NCI-H446 (cell line): ENCODE measurements at places on chromosomes 12 and 14.

GRCh38 chr12:96343347-96343954 lies 56.8 kb downstream of the CDK17 start:
- no peak for DNase-seq

DNA sequence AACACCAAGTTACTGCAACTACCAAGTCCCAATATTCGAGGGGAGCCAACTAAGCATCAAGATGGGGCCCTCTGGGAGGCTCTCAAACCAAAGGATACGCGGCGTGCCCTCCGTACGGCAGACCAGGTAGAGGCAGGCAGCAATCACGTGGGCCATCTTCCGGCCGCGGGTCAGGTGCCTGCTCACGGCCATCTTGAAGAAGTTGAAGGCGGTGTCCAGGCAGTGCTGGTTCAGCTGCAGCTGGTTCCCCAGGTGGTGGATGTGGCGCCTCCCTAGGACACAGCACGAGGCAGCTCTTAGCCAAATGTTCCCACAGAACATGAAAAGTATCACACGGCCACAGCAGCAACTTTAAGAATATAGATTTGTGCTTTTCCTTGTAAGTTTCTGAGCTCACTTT lies 24.3 kb downstream of the BTBD6 start:
- no peak for DNase-seq

DNA sequence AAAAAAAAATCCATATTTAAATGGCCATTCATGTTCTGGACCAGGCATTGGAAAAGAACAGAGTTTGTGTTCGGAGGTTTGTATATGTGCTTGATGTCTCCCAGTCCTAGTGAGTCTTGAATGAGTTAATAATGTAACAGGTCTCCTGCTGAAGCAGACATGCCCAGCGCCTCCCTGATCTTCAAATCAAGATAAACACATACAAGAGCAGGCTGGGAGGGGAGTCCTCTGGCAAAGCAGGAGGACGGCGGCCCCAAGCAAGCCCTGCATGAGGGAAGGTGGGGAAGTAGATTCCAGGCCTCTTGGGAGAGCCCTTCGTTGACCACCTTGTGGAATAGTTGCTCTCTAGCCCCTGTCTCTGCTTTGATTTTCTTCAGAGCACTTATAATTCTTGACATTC lies 156.3 kb downstream of the ZFP36L1 start:
- DNase-seq = no peak

GRCh38 chr12:3597526-3598210 lies 106.7 kb downstream of the PRMT8 start:
- DNase-seq = no peak

GRCh38 chr14:69299286-69300035 lies 39.5 kb downstream of the GALNT16 start:
- no peak for DNase-seq

- DNase-seq = no peak
Measured at GRCh38 chr12:118063576-118064391, 2.8 kb upstream of the WSB2 start.

GRCh38 chr12:44812062-44812461 lies 64.1 kb downstream of the NELL2 start:
- no peak for DNase-seq

GRCh38 chr12:53219292-53219955 lies 12.4 kb upstream of the ITGB7 start:
- no peak for DNase-seq

GRCh38 chr14:29354486-29354885 lies 573.2 kb downstream of the PRKD1 start:
- peak; percentile 61 for DNase-seq

DNA sequence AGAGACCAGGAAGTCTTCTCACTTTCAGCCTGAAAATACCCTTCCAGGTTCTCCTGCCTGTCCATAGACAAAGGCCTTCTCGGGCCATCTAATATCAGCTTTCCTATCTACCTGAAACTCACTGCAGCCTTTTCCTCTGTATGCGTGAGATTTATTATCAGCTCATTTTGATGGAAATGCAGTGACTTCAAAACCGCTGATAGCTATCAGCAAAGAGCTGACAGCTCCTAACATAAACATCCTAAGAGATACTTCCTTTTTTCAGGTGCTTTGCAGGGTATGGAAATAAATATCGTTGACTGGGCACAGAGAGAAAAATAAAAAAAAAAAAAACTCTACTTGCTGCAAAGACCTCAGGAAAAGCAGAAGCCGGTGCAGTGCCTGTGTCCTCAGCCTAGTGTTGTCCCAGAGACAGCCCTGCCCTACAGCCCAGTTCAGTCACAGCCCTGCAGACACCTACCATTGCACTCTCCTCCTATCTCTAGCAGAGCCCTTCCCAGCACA lies 215.0 kb upstream of the EGLN3 start:
- DNase-seq = no peak

DNA sequence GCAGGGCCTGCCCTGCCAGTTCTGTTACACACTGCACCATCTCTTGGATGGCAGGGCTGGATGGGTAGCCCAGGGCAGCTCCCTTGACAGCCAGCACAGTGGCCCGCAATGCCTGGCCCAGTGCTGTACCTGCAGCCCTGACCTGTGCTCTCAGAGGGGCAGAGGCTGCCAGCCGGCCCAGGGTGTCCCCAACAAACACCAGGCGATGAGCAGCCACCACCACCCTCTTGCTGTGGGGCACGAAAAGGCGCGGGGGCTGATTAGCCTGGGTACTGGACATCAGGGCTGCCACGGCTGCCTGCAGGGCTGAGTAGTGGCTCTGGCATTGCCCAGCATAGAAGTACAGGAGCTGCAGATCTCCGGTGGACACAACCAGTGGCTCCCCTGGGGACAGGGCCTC lies 4.6 kb upstream of the SLC22A17 start:
- no peak for DNase-seq

- no peak for DNase-seq
Measured at GRCh38 chr14:57845802-57846531, 19.9 kb downstream of the SLC35F4 start.

GRCh38 chr12:104457746-104458693 lies 1.3 kb downstream of the CHST11 start:
- no peak for DNase-seq

DNA sequence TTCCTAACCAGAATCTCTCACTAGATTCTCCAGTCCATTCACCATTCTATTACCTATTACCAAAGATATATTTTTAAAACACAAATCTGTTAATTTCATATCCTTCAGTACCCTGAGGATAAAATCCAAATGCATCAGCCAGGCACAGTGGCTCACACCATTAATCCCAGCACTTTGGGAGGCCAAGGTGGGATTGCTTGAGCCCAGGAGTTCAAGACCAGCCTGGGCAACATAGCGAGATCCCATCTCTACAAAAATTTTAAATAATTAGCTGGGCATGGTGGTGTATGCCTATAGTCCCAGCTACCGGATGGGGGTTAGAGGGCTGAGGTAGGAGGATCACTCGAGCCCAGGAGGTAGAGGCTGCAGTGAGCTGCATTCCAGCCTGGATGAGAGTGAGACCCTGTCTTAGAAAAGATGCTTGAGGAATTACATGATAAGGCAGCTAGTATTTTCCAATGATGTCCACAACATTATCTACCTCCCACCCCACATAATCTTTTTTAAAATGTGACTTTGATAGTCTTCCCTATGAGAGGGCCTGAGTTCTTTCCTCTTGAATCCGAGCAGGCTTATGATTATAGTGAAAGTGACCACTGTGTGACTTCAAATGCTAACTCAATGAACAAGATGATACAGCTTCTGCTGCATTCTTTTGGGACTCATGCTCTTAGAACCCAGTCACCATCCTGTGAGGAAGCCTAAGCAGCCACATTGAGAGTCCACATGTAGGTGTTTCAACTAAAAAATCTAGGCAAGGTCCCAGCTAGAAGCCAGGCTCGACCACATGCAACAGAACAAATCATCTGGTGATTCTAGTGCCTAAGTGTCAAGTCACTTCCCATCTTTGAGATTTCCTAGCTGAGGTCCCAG lies 18.0 kb downstream of the HECTD1 start:
- no peak for DNase-seq

DNA sequence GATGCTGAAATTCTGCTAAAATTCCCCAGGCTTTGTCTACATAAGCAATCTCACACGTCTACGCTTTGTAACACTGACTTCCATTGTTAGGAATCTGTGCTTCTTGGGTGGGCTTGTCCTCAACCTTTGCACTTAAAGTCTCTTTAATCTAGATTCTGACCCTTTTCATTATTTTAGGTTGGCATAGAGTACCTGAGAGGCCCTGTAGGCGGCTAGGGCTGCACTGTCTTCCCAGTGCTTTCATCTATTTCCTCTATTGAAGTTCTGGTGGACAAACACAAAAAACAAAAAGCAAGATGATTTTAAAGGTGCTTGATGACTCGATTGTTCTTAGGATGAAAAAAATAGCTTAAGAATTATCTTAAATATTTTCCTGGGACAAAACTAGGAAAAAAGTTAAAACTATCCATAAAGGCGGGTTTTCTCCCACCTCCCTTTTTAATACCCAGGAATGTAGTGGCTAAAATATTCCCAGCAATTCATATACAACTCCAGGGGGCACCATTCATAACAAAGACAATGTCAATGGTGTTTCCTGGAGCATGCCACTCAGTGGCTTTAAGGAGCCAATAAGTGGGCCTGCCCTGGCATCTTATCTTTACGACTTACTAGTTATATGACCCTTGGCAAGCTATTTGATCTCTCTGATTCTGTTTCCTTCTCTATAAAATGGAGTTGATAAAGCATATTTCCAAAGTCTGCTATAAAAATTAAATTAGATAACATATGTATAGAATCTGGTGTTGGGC lies 197.5 kb downstream of the STXBP6 start:
- DNase-seq = no peak

GRCh38 chr12:46303039-46303666 lies 34.3 kb upstream of the SLC38A1 start:
- DNase-seq = peak; percentile 56

- DNase-seq = no peak
Measured at GRCh38 chr12:33047666-33048065, 151.1 kb upstream of the PKP2 start.

DNA sequence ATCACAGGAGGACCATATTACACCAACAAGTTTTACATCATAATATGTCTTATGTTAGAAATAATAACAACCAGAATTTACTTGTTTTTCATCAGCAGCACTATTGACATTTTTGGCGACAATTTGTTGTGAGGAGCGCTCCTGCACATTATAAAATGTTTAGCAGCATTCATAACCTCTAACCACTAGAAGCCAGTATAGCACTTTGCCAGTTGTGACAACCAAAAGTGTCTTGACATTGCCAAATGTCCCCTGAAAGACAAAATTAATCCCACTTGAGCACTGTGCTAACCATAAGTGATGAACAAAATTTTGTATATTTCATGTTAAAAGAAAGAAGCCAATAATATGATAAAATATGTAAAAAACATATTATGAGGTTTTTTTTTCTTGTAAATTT lies 356.9 kb upstream of the LMO3 start:
- no peak for DNase-seq

- peak; percentile 4 for DNase-seq
Measured at GRCh38 chr12:4763549-4763948, 43.3 kb downstream of the GALNT8 start.

DNA sequence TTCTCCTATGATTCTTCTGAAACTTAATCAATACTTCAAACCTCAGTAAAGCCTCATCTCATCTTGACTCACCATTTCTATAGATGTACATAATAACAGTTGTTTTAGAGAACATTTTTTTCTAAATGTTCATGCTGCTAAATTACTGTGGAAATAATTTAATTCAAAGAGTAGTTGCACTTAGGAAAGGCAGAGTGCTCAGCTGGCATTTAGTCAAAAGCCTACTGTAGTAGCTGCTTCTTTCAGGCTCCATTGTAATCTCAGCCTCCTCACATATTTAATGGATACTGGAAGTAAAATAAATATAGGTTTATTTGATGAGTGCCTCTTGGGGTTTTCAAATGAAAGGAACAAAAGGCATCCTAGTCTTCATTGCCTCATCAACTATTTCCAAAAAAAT lies 325.0 kb downstream of the CCER1 start:
- peak; percentile 2 for DNase-seq

DNA sequence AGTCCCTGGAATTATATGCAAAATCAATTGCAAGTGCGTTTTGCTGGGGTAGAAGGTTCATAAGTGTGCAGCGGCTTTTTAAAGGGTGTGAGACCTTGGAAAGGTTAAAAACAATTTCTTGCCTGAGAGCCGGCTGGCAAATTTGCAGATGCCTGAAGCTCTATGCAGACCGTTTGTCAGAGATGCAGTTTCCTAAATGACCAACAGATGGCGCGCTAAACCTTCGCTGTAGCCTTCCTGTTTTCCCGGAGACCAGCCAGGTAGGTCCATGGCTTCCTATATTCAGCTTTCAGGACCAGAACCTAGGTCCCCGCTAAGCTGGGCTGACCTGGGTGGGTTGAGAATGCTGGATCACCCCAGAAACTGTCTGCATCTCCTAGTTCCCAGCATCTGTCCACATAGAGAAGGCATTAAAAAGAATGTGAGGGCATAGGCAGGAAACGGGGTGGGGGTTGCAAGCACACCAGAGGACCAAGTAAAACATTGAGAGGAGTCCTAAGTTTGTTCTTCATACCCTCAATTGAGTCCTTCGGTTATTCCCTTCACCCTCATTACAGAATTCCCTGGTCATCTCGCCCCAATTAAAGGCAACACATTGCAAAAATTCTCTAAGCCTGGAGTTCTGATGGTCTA lies 5.7 kb upstream of the NOS1 start:
- peak; percentile 31 for DNase-seq

GRCh38 chr14:91350483-91350812 lies 67.2 kb downstream of the CCDC88C start:
- no peak for DNase-seq

DNA sequence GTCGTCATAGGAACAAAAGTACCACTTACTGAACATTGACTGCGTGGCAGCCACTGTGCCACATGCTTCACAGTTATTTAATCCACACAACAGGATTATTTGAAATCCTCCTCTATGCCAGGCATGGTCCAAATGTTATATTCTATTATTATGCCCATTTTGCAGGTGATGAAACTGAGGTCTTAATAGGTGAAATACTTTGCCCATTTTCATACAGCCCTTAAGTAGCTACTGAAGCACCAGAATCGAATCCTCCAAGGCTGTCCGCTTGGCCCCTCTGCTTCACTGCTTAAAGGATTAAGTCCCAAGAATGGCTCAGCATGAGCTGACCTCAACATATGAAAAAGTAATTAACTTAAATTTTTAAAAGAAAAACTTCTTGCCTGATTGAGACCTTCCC lies 212.8 kb downstream of the EGLN3 start:
- DNase-seq = no peak

GRCh38 chr14:56661478-56661877 lies 81.9 kb downstream of the TMEM260 start:
- no peak for DNase-seq

DNA sequence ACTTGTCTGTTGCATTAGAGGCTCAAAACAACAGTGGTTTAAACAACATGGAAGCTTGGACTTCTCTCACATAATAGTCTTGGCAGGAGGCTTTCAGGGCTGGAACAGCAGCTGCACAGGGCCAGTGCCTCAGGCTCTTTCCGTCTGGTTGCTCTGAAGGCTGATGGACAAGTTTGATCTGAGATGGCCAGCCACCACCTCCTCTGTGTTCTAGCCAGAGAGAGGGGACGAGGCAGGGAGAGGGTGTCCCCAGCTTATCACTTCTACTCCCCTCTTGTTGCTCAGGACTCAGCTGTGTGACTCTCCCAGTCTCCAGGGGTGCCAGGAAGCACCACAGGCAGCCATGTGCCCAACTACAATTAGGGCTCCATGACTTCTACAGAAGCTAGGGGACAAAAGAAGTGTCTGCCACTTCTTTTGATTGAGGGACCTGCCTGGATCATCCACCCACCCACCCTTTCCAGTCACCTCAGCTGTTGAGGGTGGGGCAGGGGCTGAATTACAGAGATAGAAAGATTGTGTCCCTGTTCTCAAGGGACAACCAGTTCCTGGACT lies 46.6 kb downstream of the SMIM41 start:
- no peak for DNase-seq
